Tibial artery (tissue), 4 donors: ENCODE measurements at places on chromosomes 7 and 10.

GRCh38 chr10:31580646-31581045 lies 261.6 kb downstream of the ZEB1 start:
- DNase-seq = no peak

DNA sequence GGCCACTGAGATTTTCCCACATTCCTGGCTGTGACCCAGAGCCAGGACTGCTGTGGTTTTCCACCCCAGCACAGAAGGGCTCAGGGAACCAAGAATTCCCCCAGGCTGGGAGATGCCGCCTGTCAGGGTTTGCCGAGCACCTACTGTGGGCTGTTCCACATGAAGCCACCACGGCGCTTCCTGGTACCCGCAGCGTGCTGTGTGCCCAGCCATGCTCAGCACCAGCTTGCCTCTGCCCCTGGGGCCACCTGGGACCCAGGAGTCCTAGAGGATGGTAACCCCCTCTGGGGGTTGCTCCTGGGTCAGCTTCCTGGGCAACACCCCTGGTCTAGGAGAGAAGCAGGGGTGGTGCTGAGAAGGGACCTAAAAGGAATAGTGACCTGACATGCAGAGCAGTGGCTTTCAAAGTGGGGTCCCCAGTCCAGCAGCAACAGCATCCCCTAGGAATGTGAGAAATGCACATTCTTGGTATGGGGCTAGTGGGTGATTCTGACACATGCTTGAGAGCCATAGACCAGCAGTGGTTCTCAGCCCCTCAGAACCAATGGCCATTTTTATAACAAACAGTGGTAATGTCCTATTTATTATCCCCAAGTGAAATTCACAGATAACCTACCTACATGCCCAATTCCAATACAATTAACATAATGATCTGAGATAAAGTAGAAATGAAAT lies 53.4 kb downstream of the TSPAN15 start:
- no peak for DNase-seq

GRCh38 chr10:117427356-117427755 lies 52.1 kb upstream of the PDZD8 start:
- DNase-seq = no peak

DNA sequence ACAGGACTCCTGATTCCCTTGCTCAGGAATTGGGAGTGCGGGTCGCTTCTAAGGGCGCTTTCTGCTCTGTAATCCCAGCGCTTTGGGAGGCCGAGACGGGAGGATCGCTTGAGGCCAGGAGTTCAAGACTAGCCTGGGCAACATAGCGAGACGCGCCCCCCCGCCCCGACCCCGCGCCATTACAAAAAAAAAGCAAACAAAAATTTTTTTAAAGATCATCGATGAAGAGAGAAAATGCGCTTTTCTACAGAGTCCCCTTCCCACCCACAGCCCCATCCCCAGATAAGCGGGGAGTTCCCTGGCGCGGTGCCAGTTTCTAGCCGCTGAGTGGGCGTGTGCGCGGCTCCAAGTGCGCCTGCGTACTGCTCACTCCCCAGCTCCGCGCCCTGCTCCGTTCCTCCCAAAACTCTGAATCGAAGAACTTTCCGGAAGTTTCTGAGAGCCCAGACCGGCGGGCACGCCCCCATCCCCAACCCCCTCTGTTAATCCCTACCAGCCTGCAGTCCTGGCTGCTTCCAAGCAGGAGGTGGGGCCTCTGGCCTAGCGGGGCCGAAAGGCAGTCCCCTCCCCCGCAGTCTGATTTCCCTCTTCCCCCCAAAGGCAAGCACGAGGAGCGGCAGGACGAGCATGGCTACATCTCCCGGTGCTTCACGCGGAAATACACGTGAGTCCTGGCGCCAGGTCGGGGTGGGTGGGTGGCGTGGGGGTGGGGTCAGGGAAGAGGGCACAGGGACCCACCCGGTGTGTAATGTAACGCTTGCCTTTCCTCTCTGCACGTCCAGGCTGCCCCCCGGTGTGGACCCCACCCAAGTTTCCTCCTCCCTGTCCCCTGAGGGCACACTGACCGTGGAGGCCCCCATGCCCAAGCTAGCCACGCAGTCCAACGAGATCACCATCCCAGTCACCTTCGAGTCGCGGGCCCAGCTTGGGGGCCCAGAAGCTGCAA lies 1.0 kb downstream of the HSPB1 start:
- DNase-seq = peak; percentile 94

DNA sequence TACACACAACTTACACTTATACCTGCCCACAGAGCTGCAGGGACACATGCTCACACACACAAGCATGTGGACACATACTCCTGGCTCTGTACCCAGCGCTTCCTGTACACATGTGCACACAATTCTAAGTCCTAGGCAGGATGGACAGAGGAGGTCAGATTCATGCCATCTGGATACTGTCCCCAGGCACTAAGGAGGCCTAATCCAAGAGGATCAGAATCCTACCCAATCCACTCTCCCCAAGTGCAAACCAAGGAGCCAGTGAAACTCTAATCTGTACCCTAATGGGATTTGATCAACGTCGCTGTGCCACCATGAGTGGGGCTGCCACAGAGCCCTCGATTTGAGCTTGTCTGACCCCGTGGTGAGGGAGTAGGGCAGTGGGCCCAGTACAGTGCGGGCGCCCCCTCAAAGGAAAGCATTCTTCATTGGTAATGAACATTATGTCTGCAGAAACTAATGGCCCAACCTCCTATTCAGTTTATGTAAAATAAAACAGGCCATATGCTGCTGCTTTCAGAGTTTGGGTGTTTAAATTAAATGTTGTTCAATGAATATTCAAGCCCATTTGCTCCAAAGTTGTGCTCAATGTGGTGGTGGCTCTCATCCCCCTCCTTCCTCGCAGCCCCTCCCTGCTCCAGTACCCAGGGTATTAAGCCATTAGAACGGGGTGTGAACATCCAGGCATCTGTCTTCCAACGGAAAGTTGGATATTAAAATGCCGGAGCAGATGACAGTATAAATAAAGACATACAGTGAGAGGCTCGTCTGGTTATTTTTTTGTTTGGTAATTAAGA lies 26.4 kb downstream of the RPS24 start:
- no peak for DNase-seq

DNA sequence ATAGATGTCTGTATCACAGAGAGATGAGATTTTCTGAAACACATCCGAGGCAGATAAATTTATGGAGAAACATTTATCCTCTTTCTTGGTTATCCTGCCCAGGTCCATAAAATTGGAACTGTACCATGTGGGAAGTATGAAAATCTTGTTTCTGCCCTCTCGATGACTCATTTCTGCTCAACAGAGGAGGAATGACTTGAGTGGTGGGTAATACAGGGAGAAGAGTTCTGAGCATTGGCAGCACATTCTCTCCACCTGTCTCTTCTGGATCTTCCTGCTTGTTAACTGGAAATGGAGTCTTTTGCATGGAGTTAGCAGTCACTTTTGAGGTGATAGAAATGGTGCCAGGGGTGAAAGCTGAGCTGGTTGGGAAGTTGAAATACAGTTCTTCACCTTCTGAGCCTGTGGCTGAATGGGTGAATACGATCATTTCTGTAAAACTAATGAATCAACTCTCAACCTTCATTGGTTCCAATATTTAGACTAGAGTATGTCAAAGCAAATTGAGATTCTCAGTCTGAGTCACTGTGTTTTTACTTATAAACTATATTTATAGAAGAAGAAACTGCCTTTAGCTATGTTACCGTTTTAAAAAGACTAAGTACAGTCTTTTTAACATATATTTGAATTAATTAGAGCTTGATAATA lies 945.5 kb downstream of the SORCS3 start:
- DNase-seq = no peak

DNA sequence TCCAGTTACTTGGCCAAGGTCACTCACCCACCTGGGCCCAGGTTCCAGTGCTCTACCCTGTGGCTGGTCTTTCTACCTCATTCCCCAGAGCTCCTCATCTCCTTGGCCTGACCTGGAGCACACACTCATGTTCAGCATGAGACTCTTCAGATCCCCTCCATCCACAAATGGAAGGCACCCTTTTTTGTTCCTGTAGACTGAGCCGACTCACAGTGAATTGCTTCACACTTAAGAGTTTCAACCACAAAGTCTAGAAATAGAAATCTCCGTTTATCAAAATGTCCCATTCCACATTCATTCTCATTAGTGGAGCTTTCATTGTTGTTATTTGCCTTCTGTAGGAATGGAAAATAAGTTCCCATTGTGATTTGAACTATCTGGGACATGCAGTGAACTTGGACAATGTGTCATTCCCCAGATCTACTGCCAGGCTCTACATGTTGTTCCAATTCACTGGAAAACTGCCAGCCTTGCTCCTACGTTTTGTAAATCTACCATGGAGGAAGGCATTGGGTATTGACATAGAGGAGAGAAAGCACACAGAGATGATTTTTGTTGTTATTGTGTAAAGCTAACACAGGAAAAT lies 125.3 kb upstream of the CELF2 start:
- DNase-seq = no peak

GRCh38 chr7:77315182-77315591 lies 101.0 kb downstream of the GSAP start:
- no peak for DNase-seq

DNA sequence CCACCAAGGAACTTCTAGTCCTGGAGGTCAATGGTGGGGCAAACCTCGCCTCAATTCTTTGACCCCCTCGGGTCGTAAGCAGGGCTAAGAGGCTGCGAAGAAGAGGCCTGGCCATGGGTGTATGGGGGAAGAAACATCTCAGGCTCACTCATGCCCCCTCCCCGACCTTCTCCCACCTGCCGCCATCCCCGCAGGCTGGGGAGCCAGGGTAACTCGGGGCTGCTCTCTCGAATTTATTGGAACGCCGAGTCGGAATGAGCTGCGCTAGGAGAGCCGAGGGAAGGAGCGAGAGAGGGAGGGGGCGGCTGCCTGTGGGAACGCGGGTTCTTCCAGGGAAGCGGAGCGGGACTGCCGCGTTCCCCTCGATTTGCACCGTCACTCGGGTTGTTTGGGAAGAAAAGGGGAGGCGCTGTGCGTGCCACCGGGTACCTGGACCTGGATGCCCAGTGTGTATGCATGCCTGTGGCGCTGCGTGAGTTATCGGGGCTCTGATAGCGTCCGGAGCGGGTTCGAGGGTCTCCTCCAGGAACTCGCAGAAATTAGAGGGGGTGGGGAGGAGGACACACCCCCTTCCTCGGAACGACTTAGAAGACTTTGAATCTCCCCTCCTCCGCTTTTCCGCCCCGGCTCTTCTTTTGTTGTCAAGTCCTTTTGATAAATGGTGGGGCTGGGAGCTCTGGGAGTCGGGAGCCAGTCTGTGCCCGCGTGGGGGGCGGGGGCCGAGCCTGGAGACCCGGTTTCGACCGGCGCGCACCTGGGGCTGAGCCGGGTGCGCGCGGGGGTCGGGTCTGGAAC lies 1.8 kb upstream of the ZNF503 start:
- DNase-seq = peak; percentile 73

DNA sequence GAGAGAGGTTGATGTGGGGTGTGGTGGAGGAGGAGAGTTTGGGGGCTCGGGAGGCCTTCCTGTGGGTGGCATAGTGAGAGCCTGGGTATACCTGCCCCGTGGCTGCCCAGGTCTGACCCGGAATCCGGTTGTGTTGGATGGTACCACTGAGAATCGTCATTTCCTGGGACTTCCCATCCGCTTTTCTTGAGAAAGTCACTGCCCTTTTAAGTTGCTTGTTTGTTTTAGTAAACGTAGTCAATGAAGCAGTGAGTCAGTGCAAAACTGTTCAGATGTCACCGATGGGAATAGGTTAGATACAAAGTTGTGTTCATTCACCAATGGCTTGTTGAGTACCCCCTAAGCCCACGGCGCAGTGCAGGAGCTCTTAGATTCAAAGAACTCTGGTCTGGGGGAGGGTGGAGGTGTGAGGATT lies 285.8 kb downstream of the CAMK1D start:
- no peak for DNase-seq

GRCh38 chr7:32588657-32589056 lies 93.4 kb downstream of the AVL9 start:
- DNase-seq = no peak

DNA sequence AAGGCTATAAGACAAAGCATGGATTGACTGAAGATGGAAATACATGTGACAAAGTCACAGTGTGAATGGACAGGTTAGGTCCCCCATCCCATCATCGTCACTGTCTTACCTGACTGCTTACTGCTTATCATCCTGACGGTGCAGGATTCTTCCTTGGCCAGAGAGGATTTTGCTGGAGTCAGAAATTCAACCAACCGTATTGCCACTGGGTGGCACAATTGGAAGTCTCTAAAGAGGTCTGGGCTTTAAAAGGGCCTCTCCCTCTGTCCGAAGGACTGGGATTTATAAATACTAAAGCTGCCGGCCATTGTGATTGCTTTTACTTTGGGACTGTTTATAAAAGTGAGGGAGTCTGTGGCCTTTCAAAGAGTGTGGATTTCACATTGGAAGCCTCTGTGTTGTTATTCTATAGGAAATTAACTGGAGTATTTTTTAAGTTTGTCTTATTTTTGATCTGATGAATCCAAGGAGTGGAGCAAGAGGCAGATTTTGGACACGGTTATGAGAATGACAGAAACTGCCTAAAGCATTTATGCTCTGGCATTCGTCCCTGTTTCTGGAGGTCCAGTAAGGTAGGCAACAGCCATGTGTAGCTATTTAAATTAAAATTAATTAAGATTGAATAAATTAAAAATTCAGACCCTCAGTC lies 113.3 kb upstream of the CREB5 start:
- DNase-seq = no peak

GRCh38 chr7:83036721-83037380 lies 125.8 kb downstream of the PCLO start:
- DNase-seq = no peak

DNA sequence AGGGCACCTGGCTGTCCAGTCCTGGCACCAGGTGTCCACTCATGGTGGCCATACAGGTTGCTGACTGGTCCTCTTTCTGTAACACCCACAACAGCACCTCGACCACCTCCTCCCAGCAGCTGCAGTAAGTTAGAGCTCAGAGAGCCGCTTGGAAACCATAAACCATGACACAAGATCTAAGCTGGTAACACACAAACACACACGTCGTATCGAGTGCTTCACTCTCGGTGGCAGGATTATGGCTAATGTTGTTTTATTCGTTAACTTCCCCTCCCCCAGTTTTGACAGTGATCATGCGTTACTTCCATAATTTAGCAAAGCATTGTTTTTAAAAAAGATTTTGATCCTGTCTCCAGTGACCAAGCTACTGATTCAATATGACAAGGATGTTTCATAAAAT lies 59.7 kb downstream of the CAMK2B start:
- no peak for DNase-seq

DNA sequence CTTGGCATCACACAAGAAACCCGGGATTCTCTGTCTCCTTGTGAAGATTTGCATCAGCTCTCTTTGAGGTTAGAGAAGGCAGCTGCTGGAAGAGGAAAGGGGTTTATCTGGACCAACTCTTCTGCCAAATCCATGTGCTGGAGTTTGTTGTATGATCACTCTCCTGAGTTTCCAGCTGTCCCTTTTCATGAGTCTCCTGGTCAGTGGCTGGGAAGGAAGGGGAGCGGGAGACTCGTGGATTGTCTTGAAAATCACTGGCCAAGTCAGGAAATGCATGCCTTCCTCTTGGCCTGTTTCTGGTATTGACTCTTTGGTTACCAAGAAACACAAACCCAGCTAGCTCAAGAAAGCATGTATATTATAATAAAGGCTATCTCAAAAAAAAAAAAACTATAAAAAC lies 38.8 kb downstream of the TACR2 start:
- no peak for DNase-seq

- no peak for DNase-seq
Observed at GRCh38 chr10:32112055-32112454, 55.8 kb upstream of the KIF5B start.

GRCh38 chr10:16562891-16563290 lies 41.2 kb upstream of the C1QL3 start:
- DNase-seq = no peak
